ENCODE measurements at places on chromosomes 11 and 22. TPM values are rescaled to one million over a fixed set of nuclear protein-coding genes. Genes with fewer than 3 reads are reported as not detected.

DNA sequence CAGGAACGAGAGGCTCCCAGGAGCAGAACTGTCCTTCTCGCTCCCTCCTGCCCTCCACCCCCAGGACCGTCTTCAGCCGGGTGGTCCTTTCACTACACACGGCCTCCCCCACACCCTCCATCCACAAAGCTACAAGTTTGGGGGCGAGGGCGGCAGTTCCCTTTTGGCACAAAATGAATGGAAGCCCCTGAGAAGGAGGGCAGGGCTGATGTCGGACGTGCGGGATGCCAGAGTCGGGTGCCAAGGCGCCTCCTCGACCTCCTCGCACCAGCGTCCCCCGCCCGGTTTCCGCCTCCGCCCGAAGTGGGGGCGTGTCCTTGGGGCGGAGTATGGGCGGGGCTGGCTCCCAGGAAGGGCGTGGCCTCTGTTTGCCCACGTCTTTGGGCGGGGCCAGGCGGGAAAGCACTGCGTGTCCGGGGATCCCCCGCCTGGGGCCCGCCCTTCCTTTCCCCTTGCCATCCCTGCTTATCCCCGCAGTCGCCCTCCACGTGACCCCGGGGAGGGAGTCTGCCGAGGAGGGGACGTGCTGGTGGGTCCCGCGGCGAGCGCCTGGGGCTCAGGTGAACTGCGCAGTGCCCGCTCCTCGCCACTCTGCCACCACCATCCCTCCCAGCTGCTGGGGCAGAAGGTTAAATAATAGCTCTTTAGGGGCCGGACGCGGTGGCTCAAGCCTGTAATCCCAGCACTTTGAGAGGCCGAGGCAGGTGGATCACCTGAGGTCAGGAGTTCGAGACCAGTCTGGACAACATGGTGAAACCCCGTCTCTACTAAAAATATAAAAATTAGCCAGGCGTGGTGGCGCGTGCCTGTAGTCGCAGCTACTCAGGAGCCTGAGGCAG lies 937 bp upstream of the EFEMP2 start:
- no peaks in the 10 kb centered on the region for H3K27me3 ChIP-seq
- H3K36me3 ChIP-seq: no peaks in the 10 kb centered on the region
- DNase-seq: peak; percentile 97

RFPL3 gene
- not detected for total RNA-seq

ADAMTS8 gene
- 39.1 TPM for total RNA-seq

DNA sequence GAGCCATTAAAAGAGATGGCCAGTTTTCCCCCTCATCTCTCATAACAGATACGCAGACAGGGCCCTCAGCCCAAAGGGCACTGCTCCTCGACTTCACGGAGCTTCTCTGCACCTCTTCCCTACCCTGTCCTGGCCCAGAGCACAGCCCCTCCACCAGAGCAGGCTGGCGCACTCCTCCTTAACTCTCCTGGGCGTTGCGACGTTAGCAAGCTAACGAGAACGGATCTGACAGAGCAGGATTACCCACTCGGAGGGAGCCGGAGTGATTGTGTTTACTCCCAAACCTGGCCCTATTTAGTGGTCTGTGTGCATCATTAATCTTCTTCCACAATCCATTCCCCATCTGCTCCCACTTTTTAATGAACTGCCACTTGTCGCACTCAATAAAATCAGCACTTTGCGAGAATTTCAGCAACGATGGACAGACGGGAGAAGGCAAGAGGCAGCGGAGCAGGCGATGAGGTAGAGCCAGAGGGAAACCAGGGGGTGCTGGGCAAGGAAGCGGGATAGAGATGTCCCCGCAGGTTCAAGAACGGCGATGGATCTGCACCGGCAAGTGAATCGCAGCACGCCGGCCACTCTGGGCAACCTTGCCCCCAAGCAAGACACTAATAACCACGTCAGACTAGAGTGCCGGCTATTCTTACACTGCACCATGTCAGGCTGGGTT lies 159.4 kb downstream of the BUD13 start:
- no peak overlapping the region for H3K4me3 ChIP-seq
- no peak for DNase-seq
- no peaks in the 10 kb centered on the region for H3K27me3 ChIP-seq
- no peak overlapping the region for H3K27ac ChIP-seq

DNA sequence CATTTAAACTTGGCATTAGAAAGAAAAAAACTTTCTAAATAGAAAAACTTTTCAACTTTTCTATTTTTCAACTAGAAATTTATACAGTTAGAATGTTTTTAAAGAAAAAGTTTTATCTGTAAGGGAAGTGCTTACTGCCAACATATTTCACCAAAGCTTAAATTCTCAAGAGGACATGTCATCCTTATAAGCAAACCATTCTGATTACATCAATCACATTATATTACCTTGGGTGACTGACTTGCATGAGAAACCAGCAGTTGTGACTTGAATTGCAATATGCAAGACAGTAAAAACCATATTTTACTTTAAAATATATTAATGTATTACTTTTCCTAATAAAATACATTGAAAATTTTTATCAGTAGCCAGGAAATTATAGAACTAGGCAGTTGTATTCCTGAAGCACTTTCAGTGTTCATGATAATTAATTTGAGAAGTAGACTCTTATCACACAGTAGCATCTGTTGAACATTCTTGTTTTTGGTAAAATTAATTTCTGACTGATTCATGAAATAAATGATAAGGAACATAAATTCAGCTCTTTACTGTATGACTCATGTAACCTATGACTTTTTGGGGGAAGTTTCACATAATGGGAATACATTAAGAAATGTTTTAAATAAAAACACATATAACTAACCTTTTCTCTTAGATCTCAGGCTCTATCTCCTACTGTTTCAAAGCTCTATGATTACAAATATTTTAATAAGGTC lies 345.0 kb upstream of the CCDC179 start:
- H3K4me1 ChIP-seq: no peaks in the 10 kb centered on the region
- no peak overlapping the region for H3K27ac ChIP-seq
- no peak overlapping the region for H3K4me3 ChIP-seq

LRRC75B gene
- 10.8 TPM for total RNA-seq

- H3K27ac ChIP-seq: peak overlapping the region; percentile 84
- DNase-seq: no peak
- H3K36me3 ChIP-seq: peaks cover 9% of the 10 kb centered on the region
- peaks cover 21% of the 10 kb centered on the region for H3K4me1 ChIP-seq
- H3K4me3 ChIP-seq: peak overlapping the region; percentile 71
These were observed 626 bp downstream of the DNAL4 start for GRCh38 chr22:38793317-38793716.

PKDREJ gene
- not detected for total RNA-seq

OR52A1 gene
- not detected for total RNA-seq

- no peak overlapping the region for H3K27ac ChIP-seq
- H3K27me3 ChIP-seq: no peaks in the 10 kb centered on the region
- no peaks in the 10 kb centered on the region for H3K4me1 ChIP-seq
- H3K36me3 ChIP-seq: peaks cover 34% of the 10 kb centered on the region
These were observed 5.3 kb upstream of the LRRN4CL start for GRCh38 chr11:62694455-62695167.

LSP1 gene
- total RNA-seq: 78.2 TPM

GRCh38 chr11:123391646-123392348 lies 38.3 kb upstream of the GRAMD1B start:
- DNase-seq: no peak
- no peak overlapping the region for H3K27ac ChIP-seq
- H3K36me3 ChIP-seq: no peaks in the 10 kb centered on the region
- no peaks in the 10 kb centered on the region for H3K4me1 ChIP-seq
- no peak overlapping the region for H3K4me3 ChIP-seq
- no peaks in the 10 kb centered on the region for H3K27me3 ChIP-seq

DNA sequence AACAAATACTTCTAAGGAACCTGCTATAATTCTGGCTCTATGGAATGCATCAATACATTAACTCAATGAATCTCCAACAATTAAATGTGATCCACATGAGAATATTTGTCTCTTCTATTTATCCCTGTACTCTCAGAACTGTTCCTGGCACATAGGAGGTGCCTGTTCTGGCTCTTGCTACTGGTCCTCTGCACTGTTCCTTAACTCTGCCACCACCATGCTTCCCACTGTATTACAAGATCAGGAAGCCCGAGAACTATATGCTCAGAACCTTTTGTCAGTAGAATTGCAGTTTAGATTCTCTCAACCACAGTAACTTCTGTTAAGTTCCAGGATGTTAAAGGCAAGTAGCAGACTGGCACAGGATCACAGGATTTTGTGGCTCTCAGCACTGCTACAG lies 376.3 kb upstream of the CCDC90B start:
- no peaks in the 10 kb centered on the region for H3K27me3 ChIP-seq
- H3K27ac ChIP-seq: no peak overlapping the region
- no peak overlapping the region for H3K4me3 ChIP-seq
- DNase-seq: no peak
- H3K4me1 ChIP-seq: no peaks in the 10 kb centered on the region

DNA sequence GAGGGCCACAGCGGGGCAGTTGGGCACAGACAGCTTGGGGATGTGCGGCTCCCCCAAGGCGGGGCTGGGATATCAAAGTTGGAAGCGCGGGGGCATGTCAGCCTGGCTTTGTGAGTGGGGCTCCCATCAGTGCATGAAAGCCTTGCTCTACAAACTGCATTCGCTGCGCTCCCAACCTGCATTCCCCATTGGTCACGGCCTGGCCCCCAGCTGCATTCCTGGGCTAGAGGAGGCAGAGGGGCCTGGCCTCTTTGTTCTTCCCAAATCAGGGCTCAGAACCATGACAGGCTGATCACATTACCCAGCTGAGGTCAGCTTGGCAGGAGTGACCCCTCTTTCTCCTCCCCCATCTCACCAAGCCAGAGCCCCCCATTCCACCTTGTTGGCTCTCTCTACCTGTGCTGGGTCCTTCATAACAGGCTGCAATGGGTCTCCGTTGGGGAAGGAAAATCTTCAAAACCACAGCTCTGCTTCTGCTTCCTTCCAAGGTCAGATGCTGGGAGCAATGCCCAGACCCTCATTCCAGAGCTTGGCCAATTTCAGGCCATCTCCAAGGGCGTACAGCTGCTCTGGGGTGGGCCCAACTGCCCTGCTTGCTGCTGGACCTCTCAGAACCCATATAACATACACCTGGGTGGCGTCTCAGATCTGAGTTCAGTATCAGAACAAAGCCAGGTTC lies 38.7 kb upstream of the CDON start:
- no peaks in the 10 kb centered on the region for H3K27me3 ChIP-seq
- H3K36me3 ChIP-seq: no peaks in the 10 kb centered on the region
- no peak overlapping the region for H3K27ac ChIP-seq
- no peaks in the 10 kb centered on the region for H3K4me1 ChIP-seq

FUT4 gene
- total RNA-seq: 6.0 TPM

- no peaks in the 10 kb centered on the region for H3K4me1 ChIP-seq
- H3K27me3 ChIP-seq: no peaks in the 10 kb centered on the region
- no peak overlapping the region for H3K4me3 ChIP-seq
- no peaks in the 10 kb centered on the region for H3K36me3 ChIP-seq
These were observed 12.5 kb upstream of the MRPL16 start for GRCh38 chr11:59822989-59823566.

DNA sequence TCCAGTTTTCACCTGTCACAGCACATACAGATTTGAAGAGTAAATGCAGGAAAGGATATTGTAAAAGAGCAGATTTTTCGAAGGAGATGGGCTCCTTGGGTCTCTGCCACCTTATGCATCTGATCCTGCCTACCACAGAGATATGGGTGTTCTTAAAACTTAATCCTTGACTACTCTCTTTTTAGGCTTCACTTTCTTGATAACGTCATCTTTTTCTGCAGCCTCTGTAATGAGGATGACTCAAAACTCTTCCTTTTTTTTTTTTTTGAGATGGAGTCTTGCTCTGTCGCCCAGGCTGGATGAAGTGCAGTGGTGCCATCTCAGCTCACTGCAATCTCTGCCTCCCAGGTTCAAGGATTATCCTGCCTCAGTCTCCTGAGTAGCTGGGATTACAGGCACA lies 7.8 kb downstream of the PRR14L start:
- no peak overlapping the region for H3K27ac ChIP-seq
- no peak overlapping the region for H3K4me3 ChIP-seq
- peaks cover 10% of the 10 kb centered on the region for H3K4me1 ChIP-seq
- H3K27me3 ChIP-seq: no peaks in the 10 kb centered on the region

DNA sequence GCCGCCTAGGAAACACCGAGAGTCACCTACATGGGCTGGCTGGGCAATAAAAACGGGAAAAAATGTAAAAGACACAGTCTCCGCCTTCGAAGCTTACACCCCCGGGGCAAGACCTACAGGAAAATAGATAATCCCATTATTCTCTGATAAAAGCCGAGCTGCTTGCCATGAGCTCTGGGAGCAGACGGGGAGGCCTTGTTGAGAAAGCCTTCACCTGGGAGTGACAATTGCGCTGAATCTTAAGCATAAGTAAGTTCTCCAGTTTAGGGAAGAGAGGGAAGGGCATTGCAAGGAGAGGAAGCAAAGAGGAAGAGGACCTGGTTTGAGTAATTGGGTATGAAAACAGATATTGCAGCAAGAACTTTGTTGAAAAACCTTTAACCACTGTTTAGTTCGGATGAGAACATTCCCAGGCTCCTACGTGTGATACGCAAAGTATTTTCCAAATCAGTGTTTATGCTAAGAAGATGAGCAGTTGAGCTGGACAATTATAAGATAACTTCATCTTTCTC lies 813 bp upstream of the BTBD10 start:
- H3K4me1 ChIP-seq: peaks cover 21% of the 10 kb centered on the region
- H3K4me3 ChIP-seq: peak overlapping the region; percentile 74
- H3K27me3 ChIP-seq: no peaks in the 10 kb centered on the region

SPDYC gene
- not detected for total RNA-seq

GRCh38 chr11:2708757-2709281 lies 9.0 kb upstream of the KCNQ1OT1 start:
- no peak for DNase-seq
- H3K4me3 ChIP-seq: no peak overlapping the region
- H3K27me3 ChIP-seq: no peaks in the 10 kb centered on the region
- H3K36me3 ChIP-seq: no peaks in the 10 kb centered on the region
- H3K27ac ChIP-seq: peak overlapping the region; percentile 73

GRCh38 chr11:119791701-119792151 lies 62.7 kb upstream of the NECTIN1 start:
- H3K4me1 ChIP-seq: no peaks in the 10 kb centered on the region
- peaks cover 8% of the 10 kb centered on the region for H3K27me3 ChIP-seq
- H3K36me3 ChIP-seq: no peaks in the 10 kb centered on the region
- H3K27ac ChIP-seq: no peak overlapping the region
- peak; percentile 44 for DNase-seq

GRCh38 chr22:42439821-42440674 lies 7.8 kb upstream of the NFAM1 start:
- H3K36me3 ChIP-seq: no peaks in the 10 kb centered on the region
- peaks cover 42% of the 10 kb centered on the region for H3K4me1 ChIP-seq
- DNase-seq: peak; percentile 85

Data from upper lobe of right lung (tissue), 1 donor.